ENCODE measurements at places on chromosomes 1 and 21.

GRCh38 chr1:34479731-34480130 lies 275.1 kb upstream of the GJB5 start:
- DNase-seq, result no peak

- no peak for DNase-seq
Measured at GRCh38 chr1:155648207-155649147, 38.5 kb downstream of the MSTO1 start.

DNA sequence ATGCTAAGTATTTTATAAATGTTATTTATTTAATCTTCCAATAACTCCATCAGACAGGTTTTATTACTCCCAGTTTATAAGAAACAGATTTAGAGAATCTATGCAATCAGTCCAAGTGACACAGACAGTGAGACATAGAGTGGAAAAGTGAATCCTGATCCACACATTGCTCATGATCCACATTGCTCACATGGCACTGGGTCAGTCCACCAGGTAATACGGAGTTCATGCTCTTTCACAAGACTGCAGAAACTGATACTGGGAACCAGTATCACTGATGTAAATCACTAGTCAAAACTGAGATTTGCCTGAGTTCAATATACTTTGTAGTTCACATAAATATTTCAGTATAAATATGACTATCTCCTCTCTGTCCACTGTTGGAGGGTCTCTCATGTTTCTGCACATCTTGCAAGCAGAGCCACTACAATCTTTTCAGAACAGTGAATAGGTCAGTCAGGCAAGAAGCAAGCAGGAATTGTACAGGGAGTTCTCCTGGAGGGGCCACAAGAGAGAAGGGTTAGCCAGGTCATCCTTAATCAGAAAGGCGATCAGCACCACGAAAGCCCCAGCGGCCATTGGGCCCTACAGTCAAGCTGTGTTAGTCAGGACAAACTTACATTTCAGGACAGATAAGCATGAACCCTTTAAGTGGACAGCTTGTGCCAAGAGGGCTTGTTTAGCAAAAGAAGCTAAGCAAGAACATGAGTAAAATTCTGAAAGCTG lies 275.4 kb upstream of the NR5A2 start:
- no peak for DNase-seq

GRCh38 chr1:244945109-244945671 lies 80.8 kb upstream of the HNRNPU start:
- DNase-seq, result no peak

DNA sequence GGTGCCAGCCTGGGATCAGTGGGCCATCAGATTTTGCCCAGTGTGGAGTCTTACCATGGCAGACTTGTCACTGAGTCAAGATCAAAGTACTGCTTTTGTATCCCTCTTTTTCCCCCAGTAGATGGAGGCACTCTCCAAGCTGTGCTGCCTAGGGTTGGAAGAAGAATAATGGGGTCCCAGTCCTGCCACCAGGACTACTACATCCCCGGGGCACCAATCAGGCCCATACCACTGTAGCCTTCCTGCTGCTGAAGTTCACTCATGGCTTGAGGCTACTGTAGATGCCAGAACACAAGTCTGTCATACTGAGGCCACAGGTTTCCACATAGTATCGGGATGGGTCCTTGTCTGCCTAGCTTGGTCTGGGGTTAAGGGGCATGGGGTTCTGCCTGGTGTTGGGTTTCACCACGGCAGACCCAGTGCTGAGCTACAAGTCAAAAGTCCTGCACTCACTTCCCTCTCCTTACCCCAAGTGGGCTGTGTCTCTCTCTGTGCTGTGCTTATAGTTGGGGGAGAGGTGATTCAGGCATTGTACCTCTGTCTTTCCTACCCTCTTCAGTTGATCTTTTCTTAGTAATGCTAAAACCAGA lies 53.4 kb downstream of the PKN2 start:
- no peak for DNase-seq

- DNase-seq, result no peak
Measured at GRCh38 chr1:204407295-204407971, 4.2 kb downstream of the PPP1R15B start.

Data from hematopoietic multipotent progenitor cell treated with erythropoietin and hydrocortisone succinate and interleukin-3 and kit ligand, for 15 days (in vitro differentiated cells).